Smooth muscle cell of the coronary artery (primary cell): ENCODE measurements at places on chromosomes 7 and 10. TPM values are rescaled to one million over a fixed set of nuclear protein-coding genes. Genes with fewer than 3 reads are reported as not detected.

NAT16 gene
- total RNA-seq, result not detected in 2 replicates

IL2RA gene
- not detected in 2 replicates for total RNA-seq

CCDC186 gene
- total RNA-seq, result 3.7 and 16.9 TPM in 2 replicates

PLXDC2 gene
- 2.1 and 27.1 TPM in 2 replicates for total RNA-seq

CALHM1 gene
- not detected in 2 replicates for total RNA-seq

CARD11 gene
- total RNA-seq, result 0.68 TPM in 1 of 2 replicates, not detected in the other

WDFY4 gene
- not detected in 2 replicates for total RNA-seq

DNAH11 gene
- total RNA-seq, result 0.30 and 0.59 TPM in 2 replicates

PALD1 gene
- total RNA-seq, result 1.1 and 1.7 TPM in 2 replicates

ZNF25 gene
- total RNA-seq, result 6.9 and 10.5 TPM in 2 replicates
